ENCODE measurements at places on chromosomes 1 and 21. TPM values are rescaled to one million over a fixed set of nuclear protein-coding genes. Genes with fewer than 3 reads are reported as not detected.

The ESPN gene
- 0.89 TPM for total RNA-seq

The HES3 gene
- total RNA-seq = not detected

The C1orf56 gene
- total RNA-seq = 1.2 TPM

- no peak for DNase-seq
- H3K4me3 ChIP-seq = no peak overlapping the region
- H3K36me3 ChIP-seq = no peaks in the 10 kb centered on the region
- H3K27ac ChIP-seq = no peak overlapping the region
- H3K27me3 ChIP-seq = peaks cover 89% of the 10 kb centered on the region
These were observed 1.7 kb downstream of the NES start for GRCh38 chr1:156675210-156676113.

The HSD11B1 gene
- 0.91 TPM for total RNA-seq

DNA sequence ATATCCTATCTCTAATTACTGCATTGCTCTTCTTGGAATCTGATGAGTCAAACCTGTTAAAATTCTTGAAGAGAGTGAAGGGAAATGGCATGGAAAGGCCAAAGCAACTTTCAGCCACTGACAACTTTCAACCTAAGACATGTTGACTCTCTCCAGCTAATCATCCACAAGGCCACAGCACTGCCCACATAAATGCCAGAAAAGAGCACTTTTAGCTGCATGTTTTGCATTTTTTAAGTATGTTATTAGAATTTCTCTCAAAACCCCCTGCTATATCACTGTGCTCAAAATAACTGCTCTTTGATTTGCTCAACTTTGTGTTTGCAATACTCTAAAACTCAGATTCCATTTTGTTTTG, 352.5 kb downstream of the ADGRL2 start:
- H3K4me3 ChIP-seq = no peak overlapping the region
- H3K27me3 ChIP-seq = no peaks in the 10 kb centered on the region
- H3K36me3 ChIP-seq = no peaks in the 10 kb centered on the region

DNA sequence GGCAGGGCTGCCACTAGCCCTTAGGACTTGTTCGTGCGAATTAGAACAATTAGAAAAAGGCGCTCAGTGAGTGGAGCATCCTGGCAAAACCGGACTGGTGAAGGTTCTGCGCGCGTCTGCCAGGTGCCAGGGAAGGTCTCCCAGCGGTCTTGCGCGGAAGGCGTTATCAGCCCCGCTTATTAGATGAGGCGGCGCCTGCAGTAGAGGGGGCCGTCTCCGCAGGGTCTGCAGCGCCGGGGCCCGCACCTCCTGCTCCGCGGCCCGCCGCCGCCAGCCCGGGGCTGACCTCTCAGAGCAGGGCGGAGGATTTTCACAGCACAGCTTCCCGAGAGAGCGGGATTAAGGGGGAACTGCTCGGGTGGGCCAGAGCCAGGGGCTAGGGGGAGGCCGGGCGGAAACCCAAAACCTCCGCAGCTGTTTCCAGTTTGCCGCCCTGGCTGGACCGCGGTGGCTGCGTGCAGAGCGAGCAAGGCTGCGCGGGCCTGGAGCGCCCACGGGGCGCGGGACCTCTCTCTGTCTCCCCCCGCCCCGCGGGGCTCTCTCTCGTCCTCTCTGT, 155.2 kb downstream of the FOXD2 start:
- no peak overlapping the region for H3K27ac ChIP-seq
- no peak overlapping the region for H3K4me3 ChIP-seq

DNA sequence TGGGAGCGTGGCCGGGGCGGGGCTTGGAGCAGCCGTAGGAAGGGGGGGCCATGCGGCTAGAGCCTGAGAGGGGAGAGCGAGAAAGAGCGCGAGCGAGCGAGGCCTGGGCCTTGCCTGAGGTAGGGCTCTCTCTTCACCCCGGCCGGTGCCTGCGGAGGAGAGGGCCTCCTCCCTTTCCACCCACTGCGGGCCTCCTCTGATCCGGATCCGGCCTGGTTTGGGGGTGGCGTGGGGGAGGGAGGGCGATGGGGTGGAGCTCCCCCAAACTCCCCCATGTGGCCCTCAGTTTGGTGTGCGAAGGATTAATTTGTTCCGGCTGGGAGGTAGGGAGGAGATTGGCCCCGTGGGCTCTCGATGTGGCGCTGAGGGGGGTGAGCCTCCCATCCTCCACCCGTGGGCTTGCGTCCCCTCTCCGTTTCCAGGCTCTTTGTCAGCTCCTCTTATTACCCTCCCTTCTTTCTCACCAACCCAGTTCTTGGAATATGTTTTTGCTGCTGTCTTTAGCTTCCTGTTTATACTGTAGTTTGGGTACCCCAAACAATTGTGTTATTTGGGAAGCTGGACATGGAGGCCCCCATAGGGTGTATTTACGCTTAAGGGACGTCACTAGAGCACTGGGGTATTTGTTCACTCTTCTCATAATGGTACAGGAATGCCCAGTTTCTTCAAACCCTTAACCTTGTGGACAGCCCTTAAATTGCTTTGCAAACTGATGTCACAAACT, 685 bp downstream of the UBAP2L start:
- peak overlapping the region; percentile 93 for H3K27ac ChIP-seq
- H3K27me3 ChIP-seq = no peaks in the 10 kb centered on the region
- H3K36me3 ChIP-seq = peaks cover 72% of the 10 kb centered on the region
- peak; percentile 84 for DNase-seq
- peaks cover 68% of the 10 kb centered on the region for H3K4me1 ChIP-seq
- H3K4me3 ChIP-seq = peak overlapping the region; percentile 99

The SLC25A34 gene
- 0.82 TPM for total RNA-seq

The CD5L gene
- total RNA-seq = not detected

DNA sequence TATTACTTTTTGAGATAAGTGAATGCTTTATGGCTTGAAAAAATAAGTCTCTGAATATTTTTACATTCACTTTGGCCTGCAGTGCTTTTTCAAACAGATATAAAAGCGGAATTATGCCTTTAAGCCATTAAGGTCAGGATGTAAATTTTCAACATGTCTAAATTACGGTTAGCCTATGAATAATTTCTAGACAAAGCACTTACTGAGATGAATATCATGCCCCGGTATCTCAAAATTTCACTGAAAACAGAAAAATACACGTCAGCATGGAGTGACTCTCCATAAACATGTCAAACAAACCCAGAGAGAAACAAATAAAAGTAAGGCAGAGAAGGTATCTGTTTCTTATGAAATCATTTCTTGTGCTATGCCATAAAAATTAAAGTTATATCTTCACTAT, 853.9 kb downstream of the KCNT2 start:
- H3K27ac ChIP-seq = no peak overlapping the region
- no peak overlapping the region for H3K4me3 ChIP-seq
- H3K27me3 ChIP-seq = no peaks in the 10 kb centered on the region

DNA sequence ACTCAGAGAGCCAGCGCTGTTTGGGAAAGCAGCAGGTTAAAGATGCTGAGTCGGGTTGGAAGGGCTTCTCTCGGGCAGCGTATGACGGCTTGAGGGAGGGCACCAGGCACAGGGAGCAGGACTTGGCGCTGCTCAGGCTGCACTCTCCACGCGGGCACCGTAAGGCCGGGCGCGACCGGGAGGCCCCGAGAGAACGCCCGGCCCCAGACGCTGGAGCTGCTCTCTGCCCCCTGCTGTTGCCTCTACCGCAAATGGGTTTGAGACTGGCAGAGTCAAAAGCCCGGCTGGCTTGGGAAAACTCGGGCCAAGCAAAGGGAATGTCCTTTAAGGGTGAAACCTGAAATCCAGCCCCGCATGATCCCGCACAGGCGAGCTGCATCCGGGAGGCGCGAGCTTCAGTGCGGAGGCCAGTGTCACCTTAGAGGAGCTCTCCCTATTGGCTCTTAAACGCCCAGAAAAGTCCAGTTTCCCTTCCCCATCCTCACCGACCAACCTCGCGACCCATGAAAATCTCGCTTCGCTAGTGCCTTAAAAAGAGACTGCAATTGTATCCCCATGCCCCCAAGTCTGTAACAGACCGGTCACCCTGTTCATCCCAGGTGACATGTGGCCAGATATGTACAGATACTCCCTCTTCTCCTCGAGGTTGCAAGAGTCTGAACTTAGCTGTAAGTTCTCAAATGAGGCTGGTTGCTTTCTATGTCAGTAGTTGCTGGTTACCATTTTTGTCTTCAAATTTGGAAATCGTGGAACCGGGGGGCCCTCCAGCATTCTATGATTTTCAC, 1.1 kb downstream of the PRRX1 start:
- H3K4me1 ChIP-seq = peaks cover 23% of the 10 kb centered on the region
- no peak for DNase-seq
- peaks cover 92% of the 10 kb centered on the region for H3K27me3 ChIP-seq
- peak overlapping the region; percentile 24 for H3K27ac ChIP-seq
- peaks cover 2% of the 10 kb centered on the region for H3K36me3 ChIP-seq
- H3K4me3 ChIP-seq = no peak overlapping the region

The TCHH gene
- total RNA-seq = 0.12 TPM

DNA sequence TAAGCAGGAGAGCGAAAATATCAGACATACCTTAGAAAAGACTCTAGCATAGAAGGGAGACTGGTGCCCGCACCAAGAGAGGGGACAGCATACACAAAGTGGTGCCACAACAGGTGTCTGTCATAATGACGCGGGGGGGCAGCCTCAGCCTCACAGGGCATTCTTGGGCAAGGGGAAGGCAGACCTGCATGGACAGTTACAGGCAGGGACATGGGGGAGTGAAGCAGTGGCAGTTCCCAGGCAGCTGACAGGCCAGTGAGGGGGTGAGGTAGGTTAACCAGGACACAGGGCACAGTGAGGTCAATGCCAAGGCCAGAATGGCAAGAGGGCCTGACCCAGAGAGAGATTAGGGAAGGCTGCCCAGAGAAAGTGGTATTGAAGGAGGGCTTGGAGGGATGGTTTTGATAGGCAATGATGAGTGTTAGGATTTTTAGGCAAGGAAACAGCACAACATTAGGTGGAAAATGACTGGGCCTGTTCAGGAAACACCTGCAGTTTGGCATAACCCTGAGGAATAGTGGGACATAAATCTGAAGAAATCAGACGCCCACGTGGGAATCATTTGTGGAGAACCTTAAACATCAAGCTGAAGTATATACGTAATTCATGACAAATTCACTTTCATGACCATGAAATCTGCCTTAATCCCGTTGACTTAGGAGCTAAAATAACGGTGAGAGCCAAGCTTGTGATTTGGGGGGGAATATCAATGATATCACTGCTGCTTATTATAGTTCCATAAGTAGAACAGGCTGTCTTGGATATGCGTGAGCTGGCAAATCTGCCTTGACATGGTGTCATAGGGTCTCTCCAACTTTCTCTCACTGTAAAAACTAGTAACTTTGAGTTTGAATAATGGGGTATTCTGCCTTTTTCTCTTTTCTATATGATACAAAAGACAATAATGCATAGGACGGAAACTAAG, 8.9 kb downstream of the PTPN14 start:
- peaks cover 28% of the 10 kb centered on the region for H3K27me3 ChIP-seq
- H3K27ac ChIP-seq = no peak overlapping the region
- no peak overlapping the region for H3K4me3 ChIP-seq
- DNase-seq = no peak
- H3K4me1 ChIP-seq = peaks cover 4% of the 10 kb centered on the region
- no peaks in the 10 kb centered on the region for H3K36me3 ChIP-seq

GRCh38 chr1:167592475-167592874, 37.6 kb upstream of the RCSD1 start:
- H3K4me1 ChIP-seq = peaks cover 5% of the 10 kb centered on the region
- H3K27ac ChIP-seq = no peak overlapping the region
- H3K27me3 ChIP-seq = peaks cover 2% of the 10 kb centered on the region
- no peak overlapping the region for H3K4me3 ChIP-seq
- peaks cover 1% of the 10 kb centered on the region for H3K36me3 ChIP-seq

Measured in activated CD8-positive, alpha-beta memory T cell treated with anti-CD3 and anti-CD28 coated beads, Interleukin-2, amount 10 ng/mL, durations not matched to agents 7 days and 5 days (primary cell).